ENCODE measurements at places on chromosomes 6 and 20.

- DNase-seq: no peak
These were observed 70.2 kb downstream of the GPR6 start for GRCh38 chr6:110048221-110048875.

- peak; percentile 31 for DNase-seq
These were observed 71.4 kb upstream of the PBOV1 start for GRCh38 chr6:138289739-138290138.

- peak; percentile 80 for DNase-seq
These were observed 39.8 kb downstream of the KIF25 start for GRCh38 chr6:168037242-168037641.

DNA sequence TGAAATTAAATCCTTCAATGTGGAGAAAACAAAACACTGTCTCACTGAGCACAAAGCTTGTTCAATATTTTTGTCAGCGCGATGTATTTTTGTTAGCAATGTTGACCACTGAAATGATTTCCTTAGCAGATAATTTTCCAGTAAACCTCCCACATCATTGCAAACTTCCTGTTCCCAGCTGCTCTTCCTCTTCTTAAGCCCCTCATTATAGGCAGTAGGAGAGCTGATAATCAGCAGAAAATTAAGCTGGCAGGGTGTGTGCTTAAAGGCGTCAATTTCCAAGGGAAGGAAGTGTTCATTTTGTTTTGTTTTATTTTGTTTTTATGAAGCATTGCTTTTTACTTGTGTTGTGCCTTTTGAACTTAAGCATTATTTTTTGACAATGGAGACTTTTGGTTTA lies 29.1 kb upstream of the TMEM14A start:
- no peak for DNase-seq

DNA sequence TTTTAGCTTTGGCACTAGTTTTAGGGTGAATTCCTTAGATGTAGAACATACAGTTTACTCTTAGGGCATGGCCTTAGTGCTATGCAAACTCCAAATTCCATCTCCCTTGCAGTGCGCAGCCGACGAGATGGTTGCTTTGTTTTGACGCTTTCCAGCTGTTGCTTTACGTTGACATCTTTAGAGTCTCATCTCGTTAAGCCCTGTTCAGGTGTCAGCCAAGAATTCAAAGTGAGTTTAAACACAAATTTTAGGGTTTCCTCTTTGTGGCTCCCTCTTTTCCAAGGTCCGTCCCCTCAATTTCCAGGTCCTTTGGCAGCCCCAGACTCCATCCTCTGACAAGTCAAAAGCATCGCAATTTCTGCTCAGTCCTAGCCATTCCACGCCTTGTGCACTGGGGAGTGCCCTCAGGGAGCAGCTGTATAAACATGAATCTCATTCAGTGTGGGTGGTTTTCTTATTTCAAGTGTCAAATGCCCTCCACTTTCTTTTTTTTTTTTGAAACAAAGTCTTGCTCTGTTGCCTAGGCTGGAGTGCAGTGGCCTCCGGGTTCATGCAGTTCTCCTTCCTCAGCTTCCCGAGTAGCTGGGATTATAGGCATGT lies 14.1 kb upstream of the MAK start:
- no peak for DNase-seq

- DNase-seq: peak; percentile 74
These were observed at the start of gene ARHGAP40 for GRCh38 chr20:38601216-38602184. Gene ARHGAP40, plus strand, starts transcription at chr20:38601809.

- DNase-seq: peak; percentile 49
These were observed 563 bp upstream of the NNAT start for GRCh38 chr20:37520419-37520955.

DNA sequence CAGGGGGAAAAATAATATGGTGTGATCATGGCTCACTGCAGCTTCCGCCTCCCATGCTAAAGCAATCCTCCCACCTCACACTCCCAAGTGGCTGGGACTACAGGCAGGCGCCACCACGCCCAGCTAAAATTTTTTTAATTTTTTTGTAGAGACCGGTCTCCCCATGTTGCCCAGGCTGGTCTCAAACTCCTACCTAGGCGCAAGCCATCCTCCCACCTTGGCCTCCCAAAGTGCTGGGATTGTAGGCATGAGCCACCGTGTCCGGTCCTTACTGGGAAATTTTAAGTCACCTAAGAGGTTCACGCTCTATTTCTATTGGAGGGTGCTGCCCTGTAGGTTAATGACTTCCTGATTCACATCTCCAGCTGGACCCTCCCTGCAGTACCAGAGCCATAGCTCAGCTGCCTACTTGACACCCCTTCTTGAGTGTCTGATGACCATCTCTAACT lies 626 bp upstream of the CDK5RAP1 start:
- DNase-seq: no peak

DNA sequence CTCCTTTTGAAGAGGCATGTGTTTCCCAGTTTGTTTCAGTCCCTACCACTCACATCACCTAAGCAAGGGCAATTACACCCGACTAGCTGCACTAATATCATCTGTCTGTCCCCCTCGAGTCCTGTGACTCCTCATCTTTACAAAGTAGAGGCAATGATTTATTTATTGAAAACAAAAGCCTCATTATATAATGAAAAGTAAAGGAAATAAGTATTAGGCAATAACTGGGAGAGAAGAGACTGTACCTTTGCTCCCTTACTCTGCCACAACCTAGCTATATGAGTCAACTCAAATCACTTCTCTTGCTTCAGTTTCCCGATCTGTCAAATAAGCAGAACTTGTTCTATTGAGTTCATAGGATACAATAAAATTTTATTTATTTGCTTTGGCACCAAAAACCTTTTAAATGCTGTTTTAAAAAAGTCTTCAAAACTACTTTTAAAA lies 38.9 kb downstream of the CSNK2A1 start:
- DNase-seq: no peak

DNA sequence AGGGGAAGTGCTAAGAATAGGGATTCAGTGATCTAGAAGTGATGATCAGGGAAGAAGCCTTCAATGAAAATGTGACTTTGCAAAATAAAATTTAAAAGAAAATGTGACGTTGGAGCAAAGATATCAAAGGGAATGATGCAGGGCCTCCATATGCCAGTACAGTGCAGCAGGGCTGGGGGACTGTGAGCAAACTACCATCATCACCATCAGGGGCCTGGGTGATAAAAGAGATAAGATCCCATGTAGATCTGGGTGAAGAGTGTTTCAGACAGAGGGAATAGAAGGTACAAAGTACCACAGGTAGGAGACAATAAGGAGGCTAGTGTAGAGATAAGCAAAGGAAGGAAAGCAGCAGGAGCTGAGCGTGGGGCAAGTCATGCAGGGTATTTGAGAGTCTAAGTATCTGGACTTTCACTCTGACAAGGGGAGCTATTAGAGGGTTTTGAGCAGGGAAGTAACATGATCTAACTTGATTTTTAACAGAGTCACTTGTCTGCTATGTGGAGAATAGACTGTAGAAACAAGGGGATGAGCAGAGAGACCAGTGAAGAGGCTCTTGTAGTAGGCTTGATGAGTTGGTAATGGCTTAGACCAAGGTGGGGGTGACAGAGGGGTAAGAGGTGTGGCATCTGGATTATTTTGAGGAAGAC lies 295.6 kb downstream of the ZFAND3 start:
- no peak for DNase-seq

DNA sequence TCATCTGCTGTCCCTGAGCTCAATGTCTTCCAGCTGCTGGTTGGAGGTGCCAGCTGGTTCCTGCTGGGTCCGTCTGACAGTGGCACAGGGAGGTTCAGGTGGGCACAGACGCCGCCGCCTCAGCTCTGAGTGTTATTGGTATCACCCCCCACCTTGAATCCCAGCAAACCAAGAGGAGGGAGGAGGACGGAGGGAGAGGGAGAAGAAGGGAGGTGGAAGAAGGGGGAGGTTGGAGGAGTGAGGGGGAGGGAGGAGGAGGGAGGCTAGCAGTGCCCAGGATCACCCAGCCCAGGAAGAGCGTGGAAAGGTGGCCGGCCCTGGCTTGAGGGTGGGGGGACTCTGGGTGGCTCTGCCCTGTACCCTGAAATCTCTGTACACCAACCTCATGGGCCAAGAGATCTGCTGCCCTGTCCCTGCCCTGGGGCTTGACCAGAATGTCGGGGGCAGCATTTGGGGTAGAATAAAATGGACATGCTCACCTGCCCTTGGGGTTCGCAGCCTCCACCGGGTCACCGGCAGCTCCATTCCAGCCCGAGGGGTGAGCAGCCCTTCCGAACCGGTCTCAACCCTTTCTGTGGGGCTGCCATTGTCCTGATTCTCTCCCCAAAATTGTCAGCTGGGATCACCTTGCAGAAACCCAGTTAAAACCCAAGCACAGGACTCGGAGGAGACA lies 17.1 kb downstream of the NTSR1 start:
- DNase-seq: no peak

- DNase-seq: no peak
These were observed 17.8 kb downstream of the ANKS1A start for GRCh38 chr6:34906826-34907225.

GRCh38 chr6:20605061-20605460 lies 70.8 kb downstream of the CDKAL1 start:
- DNase-seq: no peak

DNA sequence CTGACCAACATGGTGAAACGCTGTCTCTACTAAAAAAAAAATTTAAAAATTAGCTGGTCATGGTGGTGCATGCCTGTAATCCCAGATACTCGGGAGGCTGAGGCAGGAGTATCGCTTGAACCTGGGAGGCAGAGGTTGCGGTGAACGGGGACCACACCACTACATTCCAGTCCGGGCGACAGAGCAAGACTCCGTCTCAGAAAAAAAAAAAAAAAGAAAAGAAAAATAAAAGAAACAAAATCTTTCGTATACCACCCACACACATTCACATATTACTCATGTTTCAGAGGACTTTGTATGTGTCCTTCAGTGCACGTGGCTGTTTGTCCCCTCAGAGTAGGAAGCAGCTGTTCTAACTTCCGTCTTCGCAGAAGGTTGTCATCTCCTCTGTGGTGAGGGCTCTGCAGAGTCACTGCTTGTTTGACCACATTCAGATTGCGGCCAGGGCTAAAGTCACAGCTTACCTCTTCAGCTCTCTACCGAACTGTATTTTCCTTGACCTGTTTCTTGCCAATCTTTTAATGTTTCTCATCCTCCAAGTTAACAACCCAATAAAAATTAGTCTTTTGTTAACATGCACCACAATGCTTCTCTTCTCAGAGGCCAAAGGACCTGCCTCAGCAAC lies 36.6 kb upstream of the HIVEP1 start:
- no peak for DNase-seq

DNA sequence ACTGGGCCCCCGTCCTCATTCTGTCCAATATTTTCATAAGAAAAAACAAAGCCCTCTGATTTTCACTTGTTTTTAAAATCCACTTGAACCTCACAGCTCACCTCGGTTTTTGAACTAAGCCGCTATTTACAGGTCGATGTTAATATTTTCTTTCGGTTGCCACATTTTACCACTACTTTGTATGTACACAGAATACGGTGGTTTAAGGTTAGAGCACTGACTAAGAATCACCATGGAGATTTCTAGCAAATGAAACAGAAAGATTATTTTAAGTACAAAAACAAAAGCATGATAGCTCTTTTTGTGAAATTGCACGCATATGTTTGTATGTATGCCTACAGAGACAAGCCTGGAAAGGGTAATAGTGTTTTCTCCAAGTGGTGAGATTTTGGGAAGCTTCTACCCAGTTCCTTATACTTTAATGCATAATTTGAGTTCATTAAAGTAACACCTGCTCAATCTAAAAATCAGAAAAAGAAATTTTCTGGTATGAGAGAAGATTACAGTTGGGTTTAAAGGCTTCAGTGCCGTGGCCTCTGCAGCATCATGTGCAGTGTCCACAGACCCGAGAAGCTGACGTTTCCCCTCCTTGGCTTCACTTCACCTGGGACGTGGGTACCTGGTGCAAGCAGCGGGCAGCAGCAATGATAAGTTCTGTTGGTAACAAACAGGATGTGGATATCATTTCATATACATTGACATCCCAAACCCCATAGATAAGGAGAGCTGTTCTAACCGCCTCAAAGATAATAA lies 144.0 kb downstream of the UST start:
- DNase-seq: no peak

DNA sequence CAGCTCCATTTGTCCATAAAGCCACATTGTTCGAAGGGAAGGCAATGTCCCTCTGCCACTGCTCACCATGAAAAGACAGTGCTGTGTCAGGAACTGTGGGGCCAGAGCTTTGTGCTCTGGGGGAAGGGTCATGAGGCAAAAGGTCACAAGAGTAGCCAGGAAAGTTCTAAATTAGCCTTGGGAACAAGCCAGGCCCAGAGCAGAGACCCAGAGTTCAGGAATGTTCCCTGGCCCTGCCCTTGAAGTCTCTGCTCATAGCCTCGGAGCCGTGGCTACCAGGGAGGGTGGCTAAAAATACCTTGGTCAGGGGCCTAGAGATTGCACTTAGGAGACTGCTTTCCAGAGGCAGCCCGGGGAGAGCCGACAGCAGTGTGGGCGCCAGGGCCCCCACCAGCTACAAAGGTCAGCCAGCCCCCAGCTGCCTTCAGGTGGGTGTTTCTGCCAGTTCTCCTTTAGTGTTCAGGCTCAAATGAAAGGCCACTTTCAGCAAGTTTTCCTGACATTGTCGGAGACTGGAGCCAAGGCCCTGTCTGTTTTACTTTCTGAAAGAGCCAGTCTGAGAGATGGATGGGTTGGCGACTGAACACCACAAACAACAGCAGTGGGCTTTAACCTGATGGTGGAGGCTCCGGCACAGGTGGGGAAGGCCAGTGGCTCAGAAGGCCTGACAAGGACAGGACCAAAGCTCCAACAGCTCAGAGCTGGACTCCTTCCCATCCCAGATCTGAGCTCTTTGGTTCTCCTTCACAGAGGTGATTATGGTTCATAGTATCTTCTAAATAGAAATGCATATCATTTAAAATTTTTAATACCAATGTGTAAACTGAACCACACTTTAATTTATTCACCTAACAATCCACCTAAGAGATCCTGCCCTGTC lies 76.2 kb downstream of the CDH26 start:
- peak; percentile 36 for DNase-seq

- no peak for DNase-seq
These were observed 156.4 kb upstream of the LAMP5 start for GRCh38 chr20:9358001-9358400.

GRCh38 chr6:145225500-145225899 lies 509.8 kb downstream of the EPM2A start:
- no peak for DNase-seq

- peak; percentile 13 for DNase-seq
These were observed 10.6 kb upstream of the FAM8A1 start for GRCh38 chr6:17589406-17590096.

- no peak for DNase-seq
These were observed 334.2 kb downstream of the MAFB start for GRCh38 chr20:40354880-40355279.

DNA sequence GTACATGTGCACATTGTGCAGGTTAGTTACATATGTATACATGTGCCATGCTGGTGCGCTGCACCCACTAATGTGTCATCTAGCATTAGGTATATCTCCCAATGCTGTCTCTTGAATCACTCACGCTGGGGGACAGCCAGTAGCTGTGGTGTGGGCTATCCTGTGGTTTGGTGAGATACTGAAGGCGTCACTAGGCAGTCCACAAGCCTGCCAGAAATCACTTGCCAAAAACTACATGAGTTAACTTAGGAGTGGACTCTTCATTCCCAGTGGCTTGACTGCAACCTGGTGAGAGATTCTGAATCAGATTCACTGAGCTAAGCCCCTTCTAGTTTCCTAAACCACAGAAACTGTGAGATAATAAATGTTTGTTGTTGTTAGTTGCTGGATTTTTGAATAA lies 191.3 kb downstream of the TSHZ2 start:
- DNase-seq: no peak

GRCh38 chr6:50961611-50962010 lies 142.9 kb downstream of the TFAP2B start:
- no peak for DNase-seq

- peak; percentile 14 for DNase-seq
These were observed 227.2 kb downstream of the EPM2A start for GRCh38 chr6:145508107-145508506.

- DNase-seq: no peak
These were observed 2.5 kb upstream of the PRDM1 start for GRCh38 chr6:106083618-106084017.
